GM19239 (cell line): ENCODE measurements at places on chromosomes 5 and 9.

DNA sequence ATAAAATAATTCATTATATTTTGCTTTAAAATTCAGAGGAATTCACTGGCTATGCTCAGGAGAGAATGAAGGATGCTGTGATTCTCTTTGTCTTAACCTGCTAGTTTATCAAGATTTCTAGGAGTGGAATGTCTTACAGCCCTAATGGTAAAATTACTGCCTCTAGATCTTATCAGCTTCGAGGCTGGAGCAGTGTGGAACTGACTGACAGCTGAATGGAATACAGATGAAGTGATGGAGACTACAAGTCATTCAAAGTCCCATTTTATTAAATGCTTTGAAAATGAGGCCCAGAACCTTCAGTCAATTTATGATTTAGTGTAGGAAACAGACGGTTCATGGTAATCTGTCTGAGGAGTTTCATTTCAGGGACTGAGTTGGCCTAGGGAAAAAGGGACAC is 202.1 kb downstream of the RFX3 start:
- DNase-seq, result no peak

GRCh38 chr9:34457266-34458012 is 931 bp downstream of the FAM219A start:
- DNase-seq, result no peak

DNA sequence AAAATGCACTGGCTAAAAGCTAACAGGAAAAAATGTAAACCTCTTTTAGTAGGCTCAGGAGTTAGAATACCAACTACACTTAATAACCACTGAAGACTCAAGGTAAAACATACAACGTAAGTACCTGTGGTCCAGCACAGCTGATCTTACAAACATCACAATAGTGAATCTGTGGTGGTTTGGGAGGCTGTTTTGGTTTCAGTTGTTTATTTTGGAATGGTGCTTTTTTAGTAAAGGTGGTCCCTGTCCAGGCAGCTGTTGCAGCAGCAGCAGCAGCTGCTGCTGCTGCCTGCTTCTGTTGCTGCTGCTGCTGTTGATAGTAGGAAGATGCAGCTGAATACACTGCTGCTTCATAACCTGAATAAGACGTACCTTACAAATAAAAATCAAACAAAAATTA is 37.9 kb downstream of the ZFR start:
- DNase-seq, result no peak

DNA sequence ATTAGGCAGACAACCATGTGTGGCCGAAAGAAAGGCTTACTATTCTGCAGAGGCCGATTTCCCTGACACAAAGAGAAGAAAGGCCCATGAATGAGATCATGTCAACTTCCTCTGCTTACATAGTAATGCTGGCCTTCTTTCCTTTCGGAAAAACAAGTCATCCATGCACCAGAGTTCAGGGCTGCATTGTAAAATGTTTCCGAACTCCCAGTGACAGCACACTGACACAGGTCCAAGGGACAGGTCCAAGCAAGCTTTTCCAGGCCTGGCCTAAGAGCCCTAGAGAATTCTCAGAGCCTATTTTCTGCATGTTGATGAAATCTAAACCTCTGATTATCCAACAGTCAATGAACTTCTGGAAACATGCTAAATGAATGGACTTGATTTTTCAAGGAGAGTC is 140.9 kb downstream of the ZNF608 start:
- DNase-seq, result no peak
